ENCODE measurements at places on chromosomes 5 and 9. TPM values are rescaled to one million over a fixed set of nuclear protein-coding genes. Genes with fewer than 3 reads are reported as not detected.
A peak's percentile ranks its signal among the peaks of the same experiment; 100 is the strongest.

DNA sequence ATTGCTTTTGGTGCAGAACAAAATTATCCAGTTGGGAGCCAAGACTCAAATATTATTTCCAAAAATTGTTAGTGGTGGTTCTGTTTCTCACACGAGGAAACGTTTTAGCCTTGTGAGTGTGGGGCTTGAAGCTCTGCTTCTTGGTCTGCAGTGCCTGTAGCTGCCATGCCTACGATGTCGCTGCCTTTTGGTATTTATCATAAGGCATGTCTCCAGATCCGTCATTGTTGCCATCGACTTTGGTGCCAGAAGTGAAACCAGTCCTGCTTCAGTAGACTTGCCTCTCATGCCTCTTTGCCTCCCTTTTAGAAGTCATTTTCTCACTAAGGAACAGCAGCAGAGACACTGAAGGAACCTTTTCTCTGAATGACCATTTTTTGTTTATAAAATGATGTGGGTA is 29.7 kb upstream of the CATSPER3 start:
- no peak for DNase-seq

GRCh38 chr5:115961381-115962238 is 665 bp upstream of the LVRN start:
- DNase-seq: peak; percentile 19

GRCh38 chr9:91421128-91421765 is 2.4 kb downstream of the NFIL3 start:
- DNase-seq: peak; percentile 15

- DNase-seq: no peak
Observed at GRCh38 chr5:148931453-148932057, 105.1 kb downstream of the ADRB2 start.

The CD14 gene
- total RNA-seq: 0.96 TPM
